ENCODE measurements at places on chromosomes 3 and 15.

DNA sequence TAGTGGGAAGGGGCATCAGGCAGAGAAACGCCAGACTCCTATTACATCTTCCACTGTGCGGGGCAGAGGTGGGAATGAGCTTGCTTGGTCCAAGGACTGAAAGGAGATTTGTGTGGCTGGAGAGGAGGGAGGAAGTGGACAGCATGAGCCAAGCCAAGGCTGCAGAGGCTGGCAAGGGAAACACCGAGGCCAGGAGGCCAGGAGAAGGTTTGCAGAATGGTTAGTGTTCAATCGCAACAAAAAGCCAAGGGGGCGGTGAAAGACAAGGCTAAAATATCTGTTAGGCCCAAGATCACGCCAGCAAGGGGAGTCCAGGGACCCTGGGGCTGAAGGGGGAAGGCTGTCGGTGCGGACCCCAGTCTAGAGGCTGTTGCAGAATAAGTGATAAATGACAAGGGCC is 75.8 kb downstream of the CPN2 start:
- peak; percentile 8 for DNase-seq

DNA sequence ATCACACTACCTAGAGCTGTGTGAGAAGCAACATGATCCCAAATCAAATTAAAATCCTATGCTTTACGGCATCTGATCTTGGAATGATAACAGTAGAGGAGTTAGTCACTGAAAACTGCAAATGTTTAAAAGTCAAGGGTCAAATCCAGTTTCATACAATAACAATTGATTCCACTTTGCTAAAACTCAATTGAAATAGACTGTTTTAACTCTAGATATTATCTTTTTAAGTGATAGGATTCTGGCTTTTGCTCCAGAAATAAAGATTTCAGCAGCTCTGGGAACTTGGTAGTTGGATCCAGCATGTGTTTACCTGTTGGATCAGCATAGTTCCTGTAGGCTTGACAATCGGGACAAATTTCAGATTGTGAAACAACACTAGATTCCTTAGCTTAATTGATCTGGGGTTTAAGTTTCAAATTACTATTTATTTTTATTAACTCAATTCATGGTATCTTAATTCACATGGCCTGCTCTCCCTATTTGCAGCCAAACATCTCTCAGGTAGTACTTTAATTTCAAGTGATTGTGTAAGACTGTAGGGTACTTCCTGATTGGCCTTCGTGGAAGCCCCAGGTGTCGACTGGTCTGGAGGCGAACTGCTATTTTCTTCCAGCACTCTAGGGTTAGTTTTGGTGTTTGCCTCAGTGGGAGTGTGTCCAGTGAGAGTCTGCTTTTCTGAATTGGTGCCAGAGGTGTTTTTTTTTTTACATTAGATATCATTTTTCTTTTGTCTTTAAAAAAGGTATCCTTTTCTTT is 16.6 kb downstream of the NFKBIZ start:
- DNase-seq = peak; percentile 65

DNA sequence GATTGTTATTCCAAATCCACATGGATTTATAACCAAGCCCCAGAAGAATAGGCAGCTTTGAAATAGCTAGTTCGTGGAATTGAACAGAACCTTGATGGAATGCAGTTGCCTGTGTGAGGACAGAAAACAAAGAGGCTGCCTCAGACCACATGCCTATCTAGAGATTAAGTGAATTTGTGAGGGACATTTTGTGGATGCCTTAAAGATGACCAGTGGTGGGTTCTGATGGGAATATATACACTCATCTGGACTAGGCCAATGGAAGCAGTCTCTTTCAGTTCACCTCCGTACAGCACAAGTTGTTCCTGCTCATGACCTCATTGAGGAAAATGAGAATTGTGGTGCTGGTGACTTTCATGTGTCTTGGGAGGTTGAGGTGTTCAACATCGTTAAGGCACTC is 63.2 kb upstream of the PYDC2 start:
- DNase-seq = no peak

GRCh38 chr3:195096484-195097330 is 174.3 kb downstream of the XXYLT1 start:
- no peak for DNase-seq

Data from PC-3 (cell line).